ENCODE measurements at places on chromosomes 5 and 9.

GRCh38 chr5:175693741-175694140 is 35.9 kb downstream of the HRH2 start:
- DNase-seq, result peak; percentile 32

GRCh38 chr9:131409458-131409992 is 15.6 kb downstream of the PRRC2B start:
- DNase-seq, result no peak

- no peak for DNase-seq
Observed at GRCh38 chr5:59332236-59332973, 561.1 kb downstream of the PDE4D start.

GRCh38 chr5:1255081-1255561 is 29.9 kb downstream of the SLC6A18 start:
- DNase-seq, result no peak
